Psoas muscle (tissue), 8 donors: ENCODE measurements at places on chromosomes 7 and 10.

GRCh38 chr10:20871970-20872369, 25.1 kb downstream of the NEBL start:
- DNase-seq = no peak
- no peaks in the 10 kb centered on the region for H3K36me3 ChIP-seq
- H3K4me1 ChIP-seq = no peaks in the 10 kb centered on the region
- H3K4me3 ChIP-seq = no peak overlapping the region
- H3K27me3 ChIP-seq = no peaks in the 10 kb centered on the region

DNA sequence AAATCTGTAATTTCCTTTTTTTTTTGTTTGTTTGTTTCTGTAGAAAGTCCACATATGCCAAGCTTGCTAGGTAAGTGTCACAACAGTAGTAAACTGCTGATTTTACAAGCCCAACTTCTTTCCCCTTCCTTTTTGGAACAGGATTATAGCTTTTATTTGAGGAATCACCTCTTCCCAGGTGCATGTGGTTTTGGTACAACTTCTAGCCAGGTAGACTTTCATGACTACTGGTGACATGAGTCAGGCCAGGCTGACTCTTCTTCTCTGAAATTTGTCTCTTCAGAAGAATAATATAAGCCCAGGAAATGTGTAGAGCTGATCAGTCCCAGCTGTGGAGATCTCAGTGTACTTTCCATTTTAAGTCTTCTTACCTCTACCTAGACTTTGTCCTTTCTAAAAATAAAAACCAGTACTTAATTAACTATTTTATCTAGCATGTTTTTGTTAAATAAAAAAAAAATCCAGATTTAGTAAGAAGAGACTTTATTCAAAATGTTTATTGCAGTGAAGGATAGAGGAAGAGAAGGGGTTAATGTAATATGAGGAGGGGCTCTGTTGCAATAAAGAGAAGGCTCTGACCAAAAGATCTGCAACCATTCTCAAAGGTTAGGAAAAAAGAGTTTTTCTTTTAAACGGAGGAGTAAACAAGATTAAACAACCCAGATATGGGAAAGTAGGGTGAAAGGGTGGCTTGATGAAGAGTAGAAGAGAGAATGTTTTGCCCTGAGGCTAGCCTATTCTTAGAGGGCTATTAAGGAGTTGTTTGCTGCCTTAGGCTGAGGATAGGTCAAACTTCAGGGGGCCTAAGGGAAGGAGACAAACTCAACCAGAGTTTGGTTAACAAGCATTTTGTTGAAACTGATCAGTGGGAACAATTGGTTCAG, 664.2 kb downstream of the SORCS1 start:
- no peak for DNase-seq
- no peak overlapping the region for H3K4me3 ChIP-seq
- H3K27me3 ChIP-seq = peaks cover 2% of the 10 kb centered on the region
- H3K27ac ChIP-seq = no peak overlapping the region
- H3K36me3 ChIP-seq = no peaks in the 10 kb centered on the region

- peak overlapping the region; percentile 49 for H3K4me3 ChIP-seq
- H3K27ac ChIP-seq = no peak overlapping the region
- DNase-seq = no peak
- H3K36me3 ChIP-seq = no peaks in the 10 kb centered on the region
- H3K4me1 ChIP-seq = peaks cover 31% of the 10 kb centered on the region
These were observed 10.7 kb downstream of the EMX2 start for GRCh38 chr10:117553142-117553814.

GRCh38 chr7:106813705-106814305, 51.3 kb upstream of the PIK3CG start:
- H3K27ac ChIP-seq = no peak overlapping the region
- H3K27me3 ChIP-seq = no peaks in the 10 kb centered on the region
- no peaks in the 10 kb centered on the region for H3K36me3 ChIP-seq
- H3K4me1 ChIP-seq = no peaks in the 10 kb centered on the region

GRCh38 chr7:39458061-39458745, 108.0 kb upstream of the YAE1 start:
- H3K36me3 ChIP-seq = no peaks in the 10 kb centered on the region
- H3K27me3 ChIP-seq = no peaks in the 10 kb centered on the region
- DNase-seq = no peak
- H3K27ac ChIP-seq = no peak overlapping the region
- no peaks in the 10 kb centered on the region for H3K4me1 ChIP-seq
